ENCODE measurements at places on chromosomes 12 and 14.

GRCh38 chr12:127153996-127154395 lies 1113.0 kb upstream of the TMEM132C start:
- no peak for DNase-seq

- DNase-seq: no peak
Observed at GRCh38 chr12:91395628-91396135, 213.1 kb upstream of the DCN start.

- DNase-seq: no peak
Observed at GRCh38 chr12:123705935-123706334, 6.2 kb upstream of the ATP6V0A2 start.

GRCh38 chr14:106844608-106845285 lies 1318.4 kb downstream of the TMEM121 start:
- no peak for DNase-seq

DNA sequence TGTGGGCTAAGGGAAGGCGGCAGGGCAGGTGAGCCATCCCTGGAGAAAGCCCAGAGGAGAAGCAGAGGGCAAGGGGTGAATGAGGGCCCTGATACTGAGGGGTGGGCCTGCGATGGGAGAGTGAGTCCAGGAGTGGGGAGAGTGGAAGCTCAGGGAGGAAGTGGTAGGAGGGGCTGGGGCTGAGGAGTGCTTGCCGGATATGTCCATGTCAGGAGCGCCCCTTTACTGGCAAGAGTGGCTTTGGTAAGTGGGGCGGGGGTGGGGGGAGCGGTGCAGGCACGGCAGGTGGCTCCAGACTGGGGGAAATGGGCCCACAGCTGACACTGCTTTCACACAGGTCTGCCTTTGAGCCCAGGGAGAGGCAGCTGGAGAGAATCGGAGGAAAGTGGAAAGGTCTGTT lies 86.4 kb upstream of the GPR68 start:
- no peak for DNase-seq

DNA sequence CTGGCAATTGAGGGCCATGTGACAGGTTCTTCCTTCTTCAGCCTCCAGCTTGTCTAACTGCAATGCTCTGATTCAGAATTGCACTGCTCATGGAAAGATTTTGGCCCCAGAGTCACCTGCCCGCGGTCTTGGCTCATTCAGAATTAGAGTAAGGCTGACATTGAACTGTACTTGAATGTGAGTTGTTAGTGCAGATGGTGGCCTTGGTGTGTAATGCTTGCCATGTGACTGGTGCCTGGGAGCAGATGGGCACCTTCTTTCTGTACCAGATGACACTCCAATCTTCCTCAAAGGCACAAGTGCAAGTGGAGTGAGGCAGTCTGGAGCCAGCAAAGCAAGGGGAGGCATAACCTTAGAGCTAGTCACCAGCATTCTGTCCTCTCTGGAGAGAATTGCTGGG lies 36.5 kb upstream of the ANO4 start:
- no peak for DNase-seq

- peak; percentile 4 for DNase-seq
Observed at GRCh38 chr14:89058697-89059096, 234.2 kb downstream of the TTC8 start.

DNA sequence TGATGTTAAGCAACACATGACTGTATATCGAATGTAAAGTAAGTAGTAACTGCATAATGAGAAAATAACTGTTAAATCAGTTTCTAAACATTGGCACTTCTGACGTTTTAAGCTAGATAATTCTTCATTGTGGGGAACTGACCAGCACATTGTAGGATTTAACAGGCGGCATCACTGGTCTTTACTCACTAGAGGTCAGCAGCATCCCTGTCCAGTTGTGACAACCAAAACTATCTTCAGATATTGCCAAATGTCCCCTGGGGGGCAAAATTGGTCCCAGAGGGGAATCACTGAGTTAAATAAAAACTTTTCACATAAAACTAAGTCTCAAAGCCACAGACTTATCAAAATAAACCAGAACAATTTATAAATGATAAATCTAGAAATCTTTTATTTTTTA lies 65.3 kb downstream of the BLTP3B start:
- no peak for DNase-seq

- no peak for DNase-seq
Observed at GRCh38 chr14:20754308-20754707, 8.6 kb downstream of the EDDM3A start.

DNA sequence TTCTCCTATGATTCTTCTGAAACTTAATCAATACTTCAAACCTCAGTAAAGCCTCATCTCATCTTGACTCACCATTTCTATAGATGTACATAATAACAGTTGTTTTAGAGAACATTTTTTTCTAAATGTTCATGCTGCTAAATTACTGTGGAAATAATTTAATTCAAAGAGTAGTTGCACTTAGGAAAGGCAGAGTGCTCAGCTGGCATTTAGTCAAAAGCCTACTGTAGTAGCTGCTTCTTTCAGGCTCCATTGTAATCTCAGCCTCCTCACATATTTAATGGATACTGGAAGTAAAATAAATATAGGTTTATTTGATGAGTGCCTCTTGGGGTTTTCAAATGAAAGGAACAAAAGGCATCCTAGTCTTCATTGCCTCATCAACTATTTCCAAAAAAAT lies 325.0 kb downstream of the CCER1 start:
- peak; percentile 8 for DNase-seq

DNA sequence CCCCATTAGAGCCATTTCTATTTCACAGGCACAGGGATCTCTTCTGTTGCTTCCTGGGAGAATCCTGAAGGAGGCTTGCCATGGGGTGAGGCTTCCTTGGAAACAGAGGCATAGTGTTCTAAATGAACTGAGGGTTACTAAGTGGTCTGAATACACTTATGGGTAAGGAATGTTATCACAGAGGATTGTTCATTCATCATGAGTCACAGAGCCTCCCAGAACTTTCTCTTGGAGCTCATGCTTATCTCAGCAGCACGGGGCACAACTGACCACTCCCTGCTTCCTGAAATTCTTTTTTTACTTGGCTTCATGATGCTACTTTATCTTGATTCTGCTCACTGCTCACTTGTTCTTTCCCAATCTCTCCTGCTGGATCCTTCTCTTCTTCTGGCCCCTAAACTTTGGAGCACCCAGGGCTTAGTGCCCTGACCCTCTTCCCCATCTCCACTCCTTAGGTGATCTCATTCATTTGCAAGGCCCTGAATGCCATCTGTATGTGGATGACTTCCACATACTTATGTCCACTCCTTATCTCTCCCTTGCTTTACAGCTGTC lies 57.9 kb downstream of the ANO6 start:
- peak; percentile 98 for DNase-seq

GRCh38 chr12:10226086-10226485 lies 13.4 kb downstream of the GABARAPL1 start:
- DNase-seq: no peak

GRCh38 chr12:71060426-71060825 lies 97.4 kb downstream of the TSPAN8 start:
- DNase-seq: no peak

- no peak for DNase-seq
Observed at GRCh38 chr14:21258005-21258888, 11.0 kb downstream of the HNRNPC start.

GRCh38 chr14:22544881-22545420 lies 44.1 kb downstream of the DAD1 start:
- no peak for DNase-seq

GRCh38 chr12:3304436-3305165 lies 186.4 kb upstream of the PRMT8 start:
- DNase-seq: peak; percentile 85

GRCh38 chr14:40889126-40889525 lies 717.5 kb upstream of the LRFN5 start:
- DNase-seq: no peak

DNA sequence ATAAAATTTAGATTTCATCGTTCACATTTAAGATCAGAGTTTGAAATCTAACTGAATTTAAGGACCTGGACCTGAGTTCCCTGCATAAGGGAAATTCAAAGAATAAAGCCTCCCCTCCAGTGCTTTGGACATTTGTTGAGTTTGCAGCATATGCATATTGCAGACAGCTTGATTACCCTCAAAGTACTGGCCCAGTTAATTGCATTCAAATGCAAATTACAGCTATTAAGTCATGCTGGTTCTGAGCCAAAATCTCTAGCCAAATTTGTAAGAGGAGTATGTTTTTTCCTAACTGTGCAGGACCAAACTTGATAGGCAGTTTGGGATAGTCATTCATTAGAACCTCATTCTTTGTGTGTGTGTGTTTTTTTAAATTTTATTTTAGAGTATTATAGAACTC lies 9.1 kb upstream of the KIF21A start:
- DNase-seq: no peak

DNA sequence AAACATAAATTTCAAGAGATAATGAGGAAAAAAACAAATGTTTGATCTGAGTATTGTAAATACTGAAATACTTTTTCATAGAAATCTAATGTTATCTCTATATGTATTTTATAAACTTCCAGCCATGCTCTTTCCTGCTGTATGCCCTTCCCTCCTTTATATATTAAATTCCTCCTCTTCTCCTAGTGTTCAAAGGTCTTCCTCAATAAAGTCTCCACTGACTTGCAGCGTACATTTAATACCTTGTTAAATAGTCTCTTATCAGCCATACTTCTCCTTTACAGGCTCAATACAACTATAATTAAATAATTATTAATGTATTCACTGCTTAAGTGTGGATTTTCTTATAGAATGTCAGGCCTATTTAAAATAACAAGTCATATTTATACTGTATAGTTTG lies 26.0 kb downstream of the ERGIC2 start:
- DNase-seq: no peak
